Activated CD8-positive, alpha-beta memory T cell treated with anti-CD3 and anti-CD28 coated beads, Interleukin-2, amount 10 ng/mL, durations not matched to agents 7 days and 5 days (primary cell): ENCODE measurements at places on chromosomes 13 and 19. TPM values are rescaled to one million over a fixed set of nuclear protein-coding genes. Genes with fewer than 3 reads are reported as not detected.

- H3K4me3 ChIP-seq: no peak overlapping the region
- H3K36me3 ChIP-seq: peaks cover 17% of the 10 kb centered on the region
- DNase-seq: no peak
- no peaks in the 10 kb centered on the region for H3K4me1 ChIP-seq
- no peaks in the 10 kb centered on the region for H3K27me3 ChIP-seq
These were observed 225.4 kb downstream of the RGCC start for GRCh38 chr13:41682766-41683165.

DNA sequence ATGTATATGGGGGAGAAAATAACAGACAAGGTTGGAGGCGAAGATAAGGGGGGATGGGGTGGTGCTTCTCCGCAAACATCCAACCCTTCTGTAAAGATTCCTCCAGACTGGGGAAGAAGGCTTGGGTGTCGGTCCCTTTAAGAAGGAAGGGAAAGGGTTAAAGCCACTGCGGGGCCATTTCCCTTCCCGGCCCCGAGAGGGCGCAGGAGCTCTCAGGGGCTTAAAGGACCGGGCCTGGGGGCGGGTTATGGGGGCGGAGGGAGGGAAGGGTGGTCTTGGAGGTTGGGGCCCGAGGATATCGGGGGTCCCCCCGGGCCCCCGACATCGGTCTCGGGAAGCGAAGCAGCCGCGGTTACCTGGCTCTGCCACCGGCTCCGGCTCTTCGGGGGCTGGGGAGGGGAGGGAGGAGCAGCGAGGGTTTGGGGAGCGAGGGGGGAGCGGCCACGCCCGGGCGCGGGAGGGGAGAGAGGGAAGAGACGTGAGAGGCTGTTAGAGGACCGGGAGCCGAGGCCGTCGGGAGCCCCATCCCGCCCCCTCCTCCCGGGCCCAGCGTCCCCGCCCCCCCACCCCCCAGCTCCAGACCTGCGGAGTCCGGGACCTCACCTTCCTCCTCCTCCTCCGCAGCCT is 2.8 kb downstream of the TNNT1 start:
- peaks cover 56% of the 10 kb centered on the region for H3K27me3 ChIP-seq
- H3K27ac ChIP-seq: no peak overlapping the region
- no peaks in the 10 kb centered on the region for H3K36me3 ChIP-seq
- no peak overlapping the region for H3K4me3 ChIP-seq

DNA sequence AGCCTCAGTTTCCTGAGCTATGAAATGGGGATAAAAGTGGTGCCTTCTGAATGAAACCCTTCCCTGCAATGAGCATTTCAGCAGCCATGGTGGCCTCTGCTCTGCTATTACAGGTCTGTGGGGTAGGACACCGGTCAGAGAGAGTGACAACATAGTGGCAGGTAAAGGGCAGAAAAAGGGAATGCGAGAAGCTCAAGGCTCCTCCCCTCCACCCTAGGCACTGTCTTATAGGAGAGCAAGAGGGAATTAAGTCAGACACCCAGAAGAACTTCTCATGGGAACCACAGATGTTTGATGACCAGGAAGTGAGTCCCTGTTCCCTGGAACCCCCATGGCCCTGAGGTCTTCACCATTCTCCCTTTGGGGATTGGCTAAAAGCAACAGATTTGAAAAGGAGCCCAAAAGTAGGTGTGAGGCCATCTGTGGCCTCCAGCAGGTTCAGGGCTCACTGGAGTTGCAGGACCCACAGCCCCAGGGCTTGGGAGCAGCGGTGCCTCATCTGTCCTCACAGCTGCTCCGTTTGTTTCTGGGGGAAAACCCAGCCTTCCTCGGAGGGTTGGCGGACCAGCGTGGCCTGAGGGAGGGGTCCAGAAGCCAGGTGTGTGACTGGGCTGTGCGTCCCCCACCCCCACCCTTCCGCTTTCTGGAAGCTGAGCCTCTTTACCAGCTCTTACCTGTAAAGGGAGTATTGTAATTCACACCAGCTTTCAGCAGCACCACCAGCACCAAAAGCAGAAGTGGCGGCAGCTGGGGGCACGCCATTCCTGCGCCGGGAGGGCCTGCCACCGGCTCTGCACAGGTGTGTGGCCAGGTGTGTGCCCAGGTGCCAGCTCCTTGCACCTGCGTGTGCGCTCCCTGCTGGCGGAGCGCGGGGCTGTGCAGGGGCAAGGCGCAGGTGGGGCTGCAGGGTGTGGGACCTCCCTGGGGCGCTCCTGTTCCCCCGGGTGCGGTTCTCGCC is 19.4 kb downstream of the IQCN start:
- H3K4me1 ChIP-seq: peaks cover 3% of the 10 kb centered on the region
- peaks cover 19% of the 10 kb centered on the region for H3K27me3 ChIP-seq
- no peak overlapping the region for H3K27ac ChIP-seq
- no peak for DNase-seq
- H3K4me3 ChIP-seq: no peak overlapping the region

GRCh38 chr13:107210723-107211030 is 642.7 kb upstream of the ARGLU1 start:
- DNase-seq: no peak
- no peaks in the 10 kb centered on the region for H3K27me3 ChIP-seq
- H3K36me3 ChIP-seq: no peaks in the 10 kb centered on the region
- no peak overlapping the region for H3K4me3 ChIP-seq
- no peak overlapping the region for H3K27ac ChIP-seq
- no peaks in the 10 kb centered on the region for H3K4me1 ChIP-seq

DNA sequence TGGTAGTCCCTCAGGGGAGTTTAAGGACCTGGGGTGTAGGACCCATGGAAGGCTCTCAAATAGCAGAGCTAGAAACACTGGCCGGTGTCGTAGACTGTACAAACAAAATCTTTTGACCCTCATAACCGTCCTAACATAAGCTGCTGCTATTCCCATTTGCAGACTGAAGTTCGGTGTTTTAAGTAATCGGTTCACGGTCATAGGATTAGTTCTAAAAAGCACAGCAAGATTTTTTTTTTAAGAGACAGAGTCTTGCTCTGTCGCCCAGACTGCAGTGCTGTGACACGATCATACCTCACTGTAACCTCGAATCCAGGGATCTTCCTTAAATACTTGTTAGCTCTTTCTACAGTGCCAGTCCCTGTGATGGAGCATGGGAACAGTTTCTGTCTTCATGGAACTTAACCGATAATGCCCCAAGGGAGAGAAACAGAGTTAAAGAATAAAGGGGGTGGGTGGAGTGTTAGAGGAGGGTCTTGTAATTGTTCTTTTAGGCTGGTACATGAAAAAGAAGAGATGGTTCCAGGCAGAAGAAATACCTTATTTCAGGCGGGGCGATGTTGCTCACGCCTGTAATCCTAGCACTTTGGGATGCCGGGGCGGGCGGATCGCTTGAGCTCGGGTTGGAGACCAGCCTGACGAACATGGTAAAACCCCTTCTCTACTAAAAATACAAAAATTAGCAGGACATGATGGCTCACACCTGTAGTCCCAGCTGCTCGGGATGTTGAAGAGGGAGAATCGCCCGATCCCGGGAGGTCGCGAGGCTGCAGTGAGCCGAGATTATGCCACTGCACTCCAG is 475 bp upstream of the ZC3H4 start:
- H3K27ac ChIP-seq: peak overlapping the region; percentile 100
- H3K36me3 ChIP-seq: peaks cover 25% of the 10 kb centered on the region
- peak overlapping the region; percentile 95 for H3K4me3 ChIP-seq
- peaks cover 17% of the 10 kb centered on the region for H3K4me1 ChIP-seq

GRCh38 chr13:25847145-25847544 is 204.7 kb downstream of the SHISA2 start:
- peaks cover 27% of the 10 kb centered on the region for H3K4me1 ChIP-seq
- no peaks in the 10 kb centered on the region for H3K27me3 ChIP-seq
- H3K36me3 ChIP-seq: no peaks in the 10 kb centered on the region
- DNase-seq: no peak
- peak overlapping the region; percentile 31 for H3K4me3 ChIP-seq
- H3K27ac ChIP-seq: peak overlapping the region; percentile 90

GRCh38 chr19:3012621-3013262 is 16.3 kb downstream of the TLE2 start:
- no peak overlapping the region for H3K27ac ChIP-seq
- no peak overlapping the region for H3K4me3 ChIP-seq
- H3K27me3 ChIP-seq: no peaks in the 10 kb centered on the region
- no peak for DNase-seq
- H3K36me3 ChIP-seq: no peaks in the 10 kb centered on the region
- H3K4me1 ChIP-seq: peaks cover 3% of the 10 kb centered on the region

DNA sequence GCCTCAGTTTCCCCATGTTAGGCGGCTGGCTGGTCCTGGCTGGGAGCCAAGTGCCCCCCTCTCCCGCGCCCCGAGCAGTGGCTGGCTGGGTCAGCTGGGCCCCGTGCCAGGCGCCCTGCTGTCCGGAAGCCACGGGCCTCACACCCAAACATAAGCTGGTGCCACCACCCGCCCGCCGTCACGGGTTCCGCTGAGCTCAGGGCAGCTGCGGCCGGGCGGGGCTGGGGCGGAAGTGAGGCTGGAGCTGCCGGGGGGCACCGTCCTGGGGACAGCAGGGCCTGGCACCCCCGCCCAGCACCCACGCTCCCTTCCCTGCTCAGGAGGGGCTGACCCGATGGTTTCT is 19.3 kb downstream of the HCN2 start:
- no peak for DNase-seq
- H3K27me3 ChIP-seq: no peaks in the 10 kb centered on the region
- peaks cover 16% of the 10 kb centered on the region for H3K4me1 ChIP-seq
- H3K4me3 ChIP-seq: no peak overlapping the region
- peaks cover 1% of the 10 kb centered on the region for H3K36me3 ChIP-seq
- no peak overlapping the region for H3K27ac ChIP-seq

- peak overlapping the region; percentile 85 for H3K27ac ChIP-seq
- H3K4me1 ChIP-seq: peaks cover 65% of the 10 kb centered on the region
These were observed 2.4 kb upstream of the SSBP4 start for GRCh38 chr19:18416778-18417249.

GRCh38 chr19:4134351-4134750 is 10.4 kb upstream of the MAP2K2 start:
- H3K4me1 ChIP-seq: peaks cover under 1% of the 10 kb centered on the region
- no peak overlapping the region for H3K27ac ChIP-seq
- peaks cover 8% of the 10 kb centered on the region for H3K27me3 ChIP-seq

- no peak for DNase-seq
- no peaks in the 10 kb centered on the region for H3K36me3 ChIP-seq
- no peak overlapping the region for H3K27ac ChIP-seq
- H3K27me3 ChIP-seq: peaks cover 13% of the 10 kb centered on the region
- no peak overlapping the region for H3K4me3 ChIP-seq
These were observed 17.4 kb downstream of the RUBCNL start for GRCh38 chr13:46369506-46370277.

- no peak overlapping the region for H3K4me3 ChIP-seq
- H3K4me1 ChIP-seq: no peaks in the 10 kb centered on the region
- H3K36me3 ChIP-seq: no peaks in the 10 kb centered on the region
- no peaks in the 10 kb centered on the region for H3K27me3 ChIP-seq
These were observed 386.6 kb downstream of the PCDH20 start for GRCh38 chr13:61029064-61029463.

- no peaks in the 10 kb centered on the region for H3K27me3 ChIP-seq
- H3K27ac ChIP-seq: peak overlapping the region; percentile 69
- H3K4me1 ChIP-seq: peaks cover 10% of the 10 kb centered on the region
- H3K4me3 ChIP-seq: no peak overlapping the region
- peaks cover 68% of the 10 kb centered on the region for H3K36me3 ChIP-seq
These were observed 16.6 kb downstream of the MED4 start for GRCh38 chr13:48078251-48078656.

GRCh38 chr19:16428372-16429036 is 43.3 kb downstream of the EPS15L1 start:
- H3K36me3 ChIP-seq: peaks cover 25% of the 10 kb centered on the region
- peaks cover 27% of the 10 kb centered on the region for H3K4me1 ChIP-seq
- H3K4me3 ChIP-seq: peak overlapping the region; percentile 35
- no peaks in the 10 kb centered on the region for H3K27me3 ChIP-seq
- H3K27ac ChIP-seq: peak overlapping the region; percentile 68

GRCh38 chr13:26721251-26722121 is 39.1 kb downstream of the GPR12 start:
- H3K4me3 ChIP-seq: peak overlapping the region; percentile 64
- H3K27me3 ChIP-seq: no peaks in the 10 kb centered on the region
- H3K4me1 ChIP-seq: peaks cover 23% of the 10 kb centered on the region

DNA sequence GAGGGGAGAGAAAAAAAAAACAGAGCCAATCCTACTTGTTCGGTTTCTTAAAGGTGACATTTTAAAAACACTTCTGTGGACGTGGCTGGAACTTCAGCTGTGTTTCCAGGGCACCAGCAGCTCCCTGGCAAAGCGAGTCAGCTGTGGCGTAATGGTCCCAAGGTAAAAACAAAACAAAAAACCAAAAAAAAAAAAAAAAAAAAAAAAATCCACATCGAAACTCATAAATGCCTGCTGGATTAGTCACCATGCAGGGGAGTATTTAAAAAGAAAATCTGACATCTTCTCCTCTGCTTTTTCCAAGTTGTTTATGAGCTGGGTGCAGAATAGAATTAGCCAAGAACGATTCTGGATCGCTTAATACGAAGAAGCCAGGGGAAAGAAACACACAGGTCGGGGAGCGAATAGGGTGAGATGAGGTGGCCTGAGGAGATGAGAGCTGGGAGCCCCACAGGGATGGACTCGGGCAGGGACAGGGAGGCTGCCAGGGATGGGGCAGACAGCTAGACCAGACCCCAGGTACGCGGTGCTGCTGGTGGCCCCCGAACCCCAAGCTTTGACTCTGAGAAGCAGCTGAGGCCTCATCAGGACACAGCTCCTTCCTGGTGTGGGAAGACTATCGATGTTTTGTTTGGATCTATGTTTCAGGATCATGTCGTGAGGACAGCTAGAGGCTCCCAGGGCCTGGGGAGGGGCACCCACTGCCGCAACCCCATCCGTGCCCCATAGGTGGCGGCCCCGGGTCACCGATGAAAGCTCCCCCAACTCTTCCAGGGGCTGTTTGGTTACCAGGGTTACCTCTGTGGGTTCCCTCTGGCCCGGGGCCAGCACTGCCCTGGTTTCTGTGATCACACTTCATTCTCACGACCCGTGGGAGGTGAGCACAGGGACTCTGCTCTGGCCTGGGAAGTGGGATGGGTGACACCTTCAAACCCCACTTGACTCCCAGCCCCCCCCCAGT is 3.1 kb upstream of the CTXN1 start:
- H3K4me1 ChIP-seq: peaks cover 9% of the 10 kb centered on the region
- H3K27ac ChIP-seq: peak overlapping the region; percentile 39
- no peak overlapping the region for H3K4me3 ChIP-seq

DNA sequence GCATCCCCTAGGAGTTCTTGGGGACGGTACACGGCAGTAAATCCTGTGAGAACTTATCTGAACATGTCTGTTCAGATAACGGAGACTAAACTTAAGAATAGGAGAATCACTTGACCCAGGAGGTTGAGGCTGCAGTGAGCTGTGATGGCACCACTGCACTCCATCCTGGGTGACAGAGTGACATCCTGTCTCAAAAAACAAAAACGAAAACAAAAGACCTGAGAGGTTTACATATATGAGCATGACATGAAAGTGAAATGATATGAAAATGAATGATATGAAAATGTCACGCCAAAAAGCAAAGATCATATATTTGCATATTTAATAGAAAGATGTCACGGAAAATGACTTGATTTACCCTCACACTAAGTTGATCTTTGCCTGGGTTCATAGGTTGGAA is 5.8 kb downstream of the ZNF175 start:
- H3K27me3 ChIP-seq: no peaks in the 10 kb centered on the region
- DNase-seq: no peak
- peaks cover 18% of the 10 kb centered on the region for H3K4me1 ChIP-seq
- H3K36me3 ChIP-seq: peaks cover 53% of the 10 kb centered on the region

Gene DNM2
- 267 TPM for total RNA-seq

Gene KDM4B
- 31.2 TPM for total RNA-seq

Gene CD70
- total RNA-seq: 74.3 TPM

Gene FFAR3
- total RNA-seq: not detected

Gene GPR183
- total RNA-seq: 19.5 TPM
